ENCODE measurements at places on chromosomes 3 and 15.

DNA sequence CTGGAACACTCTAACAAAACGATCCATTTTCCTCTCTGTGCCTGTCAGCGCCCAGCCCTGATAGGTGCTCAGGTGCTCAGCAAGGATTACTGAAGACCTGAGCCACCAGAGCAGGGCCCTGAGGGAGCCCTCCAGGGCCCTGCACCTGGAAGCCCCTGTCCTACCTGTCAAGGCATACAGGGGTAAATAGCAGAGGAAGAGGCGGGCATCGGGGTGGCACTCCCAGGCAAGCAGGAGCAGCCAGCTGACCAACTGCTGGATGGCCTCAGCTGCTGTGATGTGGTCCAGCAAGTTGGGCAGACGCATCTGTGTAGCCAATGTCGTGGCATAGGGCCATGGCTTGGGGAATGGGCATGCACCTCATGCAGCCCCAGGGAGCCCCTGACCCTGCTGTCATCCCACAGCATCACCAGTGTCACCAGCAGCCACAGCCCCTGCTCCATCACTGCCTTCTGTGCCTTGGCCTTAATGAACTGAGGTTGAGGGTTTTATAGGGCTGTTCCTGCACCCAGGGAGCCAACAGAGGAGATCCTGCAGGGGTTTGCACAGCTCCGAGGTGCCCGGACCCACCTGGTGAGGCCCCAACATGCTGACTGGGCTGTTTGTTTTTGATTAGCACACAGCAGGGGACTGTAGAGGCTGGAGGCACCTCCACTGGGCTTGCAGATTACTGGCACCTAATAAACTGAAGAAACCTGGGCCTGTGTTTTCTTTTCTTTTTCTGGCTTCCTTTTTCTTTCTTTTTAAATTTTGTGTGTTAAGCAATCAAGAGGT is 7.9 kb upstream of the WDR6 start:
- no peak for DNase-seq

DNA sequence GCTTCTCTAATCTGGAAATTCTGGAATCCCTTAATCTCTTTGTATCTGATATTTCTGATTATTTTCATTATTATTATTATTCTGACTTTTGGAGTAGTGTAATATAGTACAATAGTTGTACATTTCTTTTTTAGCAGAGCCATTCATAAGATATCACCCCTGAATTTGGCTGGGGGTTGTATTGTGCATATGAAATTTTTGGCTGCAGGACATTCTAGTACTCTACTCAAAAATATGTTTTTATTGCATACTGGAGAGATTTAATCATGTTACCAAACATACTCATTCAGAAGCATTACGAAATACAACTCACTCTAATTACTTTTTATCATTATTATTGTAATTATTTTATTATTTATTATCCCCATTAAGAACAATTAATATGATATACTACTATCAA is 589.7 kb upstream of the KCNMB2 start:
- no peak for DNase-seq

DNA sequence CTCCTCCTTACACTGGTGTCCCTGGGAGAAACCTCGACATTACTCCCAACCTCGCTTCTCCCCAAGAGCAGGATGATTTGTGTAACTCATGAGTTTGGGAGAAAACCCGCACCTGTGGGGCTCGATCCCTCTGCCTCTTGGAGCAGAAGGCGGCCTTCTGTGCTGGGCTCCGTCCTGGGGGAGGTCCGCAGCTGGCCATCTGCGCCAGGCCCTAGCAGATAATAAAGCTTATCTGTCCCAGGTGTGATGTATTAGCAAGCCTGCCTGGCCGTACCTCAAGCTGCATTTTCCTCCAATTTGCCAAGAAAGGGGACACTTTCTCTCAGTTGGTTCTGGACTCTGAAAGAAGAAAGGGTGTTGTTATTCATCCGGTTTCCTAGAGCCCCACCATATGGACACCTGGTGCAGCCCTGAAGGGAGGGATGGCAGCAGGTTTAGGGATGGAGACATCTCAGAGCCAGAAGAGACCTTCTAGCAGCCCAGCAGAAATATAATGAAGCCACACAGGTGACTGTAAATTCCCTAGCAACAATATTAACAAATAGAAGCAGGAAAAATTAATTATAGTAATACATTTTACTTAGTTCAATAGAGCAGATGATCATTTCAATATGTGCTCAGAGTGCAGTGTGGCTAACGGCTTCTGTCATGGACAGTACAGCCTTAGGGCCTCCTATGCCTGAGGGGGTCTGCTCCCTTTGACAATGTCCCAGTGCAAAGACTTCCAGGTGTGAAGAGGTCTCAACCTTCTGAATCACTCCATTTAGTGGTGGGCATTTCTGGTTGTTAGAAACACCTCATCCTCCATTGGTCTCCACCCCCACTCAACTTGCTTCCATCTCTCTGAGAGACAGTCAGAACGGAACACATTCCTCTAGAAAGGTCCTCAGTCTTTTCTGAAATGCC is 94.8 kb downstream of the CPN2 start:
- DNase-seq, result no peak

DNA sequence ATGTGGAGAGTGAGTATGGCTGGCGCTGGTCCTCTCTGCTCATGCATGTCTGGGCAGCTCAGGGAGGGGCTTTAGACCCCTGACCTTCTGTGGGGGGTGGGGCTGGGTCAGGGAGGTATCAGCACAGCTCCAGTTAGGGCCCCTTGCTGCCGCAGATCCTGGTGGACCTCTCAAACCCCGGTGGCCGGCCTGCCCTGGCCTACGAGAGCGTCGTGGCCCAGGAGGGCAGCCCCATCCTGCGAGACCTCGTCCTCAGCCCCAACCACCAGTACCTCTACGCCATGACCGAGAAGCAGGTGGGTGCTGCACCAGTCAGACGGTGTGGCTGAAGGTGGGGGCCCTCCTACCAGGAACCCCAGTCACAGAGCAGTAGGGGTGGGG is 20.2 kb downstream of the PLXNA1 start:
- DNase-seq, result no peak

- DNase-seq, result no peak
Measured at GRCh38 chr3:23169551-23169950, 33.6 kb upstream of the UBE2E2 start.

DNA sequence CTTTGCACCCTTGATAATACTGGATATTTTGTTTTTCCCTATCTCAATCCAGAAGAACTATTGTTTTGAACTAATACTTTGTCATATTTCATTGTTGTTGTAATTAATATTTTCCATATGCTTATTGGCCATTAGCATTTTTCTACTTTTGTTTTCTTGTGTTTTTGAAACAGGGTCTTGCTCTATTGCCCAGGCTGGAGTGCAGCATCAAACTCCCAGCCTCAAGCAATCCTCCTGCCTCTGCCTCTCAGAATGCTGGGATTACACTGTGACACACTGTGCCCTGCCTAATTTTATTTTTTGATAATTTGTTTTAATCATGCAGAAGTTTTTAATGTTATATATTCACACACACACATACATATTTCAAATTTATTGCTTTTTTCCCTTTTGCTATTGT is 3.4 kb upstream of the RPS27L start:
- no peak for DNase-seq

GRCh38 chr3:23533996-23534395 is 271.8 kb upstream of the UBE2E1 start:
- DNase-seq, result no peak

GRCh38 chr3:194125442-194125841 is 10.5 kb upstream of the HES1 start:
- no peak for DNase-seq

DNA sequence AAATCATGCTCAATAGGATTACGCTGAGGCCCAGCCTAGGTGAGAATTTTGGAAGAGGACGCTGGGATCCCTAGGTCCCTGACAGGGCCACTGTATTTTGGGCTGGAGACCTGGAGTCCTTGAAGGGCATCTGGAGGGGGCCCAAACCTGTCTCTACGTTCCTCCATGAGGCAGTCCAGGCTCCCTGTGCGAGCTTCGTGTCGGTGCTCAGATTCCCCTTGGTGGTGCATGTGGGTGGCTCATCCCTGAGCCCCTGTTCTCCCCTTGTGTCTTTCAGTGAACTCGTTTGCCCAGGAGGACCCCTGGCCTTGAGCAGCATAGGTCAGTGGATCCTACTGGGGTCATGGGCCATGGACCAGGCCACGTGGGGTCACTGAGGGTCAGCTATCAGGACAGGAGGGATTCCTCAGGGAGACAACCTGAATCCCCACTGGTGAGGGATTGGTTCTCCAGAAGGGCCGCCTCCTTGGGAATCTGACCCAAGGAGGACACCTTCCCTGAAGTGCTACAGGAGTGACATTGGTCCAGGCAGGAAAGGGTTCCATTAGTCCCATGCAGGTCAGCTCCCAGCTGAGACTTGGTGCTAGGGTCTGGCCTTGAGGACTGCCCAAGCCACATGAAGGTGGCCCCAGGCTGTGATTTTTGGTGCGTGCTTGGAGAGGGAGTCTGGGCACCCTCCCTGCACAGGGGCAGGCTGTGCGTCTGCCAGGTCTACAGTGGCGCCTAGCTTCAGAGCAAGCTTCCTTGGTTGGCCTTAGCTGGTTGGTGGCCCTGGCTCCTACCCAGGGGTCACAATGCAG is 229.8 kb downstream of the SNRPN start:
- no peak for DNase-seq

- DNase-seq, result no peak
Measured at GRCh38 chr15:38464675-38465074, 10.7 kb downstream of the FAM98B start.

DNA sequence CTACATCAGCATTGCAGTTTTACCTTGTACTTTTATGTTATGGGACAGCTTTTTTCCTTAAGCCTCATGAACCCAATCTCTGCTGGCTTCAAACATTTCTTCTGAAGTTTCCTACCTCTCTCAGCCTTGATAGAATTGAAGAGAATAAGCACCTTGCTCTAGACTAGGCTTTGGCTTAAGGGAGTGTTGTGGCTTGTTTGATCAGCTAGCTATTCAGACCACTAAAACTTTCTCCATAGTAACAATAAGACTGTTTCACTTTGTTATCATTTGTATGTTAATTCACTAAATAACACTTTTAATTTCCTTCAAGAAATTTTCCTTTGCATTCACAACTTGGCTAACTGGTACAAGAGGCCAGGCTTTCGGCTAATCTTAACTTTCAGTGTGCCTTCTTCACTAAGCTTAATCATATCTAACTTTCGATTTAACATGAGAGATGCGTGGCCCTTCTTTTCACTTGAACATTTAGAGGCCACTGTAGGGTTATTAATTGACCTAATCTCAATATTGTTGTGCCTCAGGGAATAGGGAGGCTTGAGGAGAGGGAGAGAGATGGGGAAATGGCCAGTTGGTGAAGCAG is 8.1 kb upstream of the TIGIT start:
- no peak for DNase-seq

DNA sequence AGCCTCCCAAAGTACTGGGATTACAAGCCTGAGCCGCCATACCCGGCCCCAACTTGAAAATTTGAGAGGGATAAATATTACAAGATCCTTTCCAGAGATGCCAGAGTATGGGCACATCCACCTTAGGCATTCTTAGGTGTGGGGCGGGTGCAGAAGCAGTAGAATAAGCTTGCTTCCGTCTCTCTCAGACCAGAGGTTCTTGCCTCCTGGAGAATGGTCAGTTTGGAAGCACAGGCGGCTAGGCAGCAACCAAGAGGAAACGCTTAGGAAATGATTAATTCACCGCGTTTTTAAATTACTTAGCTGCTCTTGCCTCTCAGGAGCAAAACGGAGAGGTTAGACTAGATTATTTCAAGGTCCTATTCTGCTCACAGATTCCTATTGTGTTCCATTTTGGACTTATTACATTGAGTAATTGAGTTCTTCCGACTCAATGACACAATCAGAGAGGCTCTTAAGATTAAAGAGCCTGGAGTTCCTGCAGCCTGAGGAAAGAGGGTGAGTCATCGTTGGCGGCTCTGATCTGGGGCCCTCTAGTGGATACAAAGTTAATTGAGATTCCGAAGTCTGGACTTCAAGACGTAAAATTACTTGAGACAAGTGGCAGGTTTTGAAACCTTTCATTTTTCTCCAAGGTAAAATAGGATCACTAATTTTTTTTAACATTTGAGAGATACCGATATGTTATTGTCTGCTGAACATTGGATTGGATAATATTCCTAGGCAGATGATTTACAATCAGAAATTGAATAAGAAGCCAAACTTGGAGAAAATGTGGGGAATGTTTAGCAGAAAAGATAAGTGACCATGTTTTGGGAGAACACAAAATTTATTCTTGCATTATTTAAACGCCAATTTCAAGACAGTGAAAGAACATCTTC is 5.8 kb upstream of the TOPAZ1 start:
- DNase-seq, result peak; percentile 64

- DNase-seq, result no peak
Measured at GRCh38 chr3:34386309-34386708, 587.9 kb downstream of the PDCD6IP start.

DNA sequence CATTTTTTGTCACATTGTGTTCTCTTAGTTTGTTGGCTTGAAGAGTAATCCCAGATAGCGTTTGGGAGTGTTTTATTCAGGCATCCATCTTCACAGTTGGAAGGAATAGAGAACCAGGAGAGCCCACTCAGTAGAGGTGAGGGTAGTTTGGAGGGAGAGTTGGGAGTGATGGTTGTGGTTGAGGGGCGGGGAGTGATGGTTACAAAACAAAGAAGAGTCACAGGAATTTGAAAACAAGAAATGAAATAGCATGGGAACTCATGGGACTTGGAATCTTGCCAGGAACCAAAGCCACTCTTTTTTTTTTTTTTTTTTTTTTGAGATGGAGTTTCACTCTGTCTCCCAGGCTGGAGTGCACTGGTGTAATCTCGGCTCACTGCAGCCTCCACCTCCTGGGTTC is 36.3 kb downstream of the DUT start:
- DNase-seq, result no peak
